Muscle of arm (tissue), 14 donors: ENCODE measurements at places on chromosomes 6 and 20.

DNA sequence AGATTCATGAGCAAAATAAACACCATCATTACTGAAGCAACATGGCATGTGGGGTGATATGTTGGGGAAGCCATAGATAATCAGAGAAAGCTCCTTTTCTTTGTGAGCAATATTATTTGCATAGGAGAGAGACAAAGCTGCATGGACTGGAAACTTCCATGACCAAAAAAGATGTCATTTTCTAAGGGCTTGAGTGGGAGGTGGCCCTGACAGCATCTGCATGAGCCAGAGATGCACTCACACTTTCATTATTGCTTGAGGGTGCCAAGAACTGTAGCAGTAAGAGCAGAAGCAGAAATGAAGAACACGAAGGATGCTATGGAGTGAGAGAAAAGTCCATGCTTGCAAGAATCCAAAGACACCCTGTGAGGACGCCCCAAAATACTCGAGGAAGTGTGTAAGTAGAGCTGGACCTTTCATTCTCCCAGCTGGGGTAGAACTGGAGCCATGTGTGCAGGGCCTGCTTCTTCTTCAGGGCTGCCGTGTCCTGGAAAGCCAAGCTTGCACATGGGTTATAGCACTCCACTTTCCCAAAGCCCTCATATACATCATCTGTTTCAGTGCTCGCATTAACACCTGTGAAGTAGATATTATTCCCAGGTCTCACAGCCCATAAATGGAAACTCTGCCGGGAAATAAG, 851.2 kb downstream of the DHX35 start:
- no peak for DNase-seq

- no peak for DNase-seq
Measured at GRCh38 chr6:124699038-124699437, 263.2 kb upstream of the RNF217 start.

DNA sequence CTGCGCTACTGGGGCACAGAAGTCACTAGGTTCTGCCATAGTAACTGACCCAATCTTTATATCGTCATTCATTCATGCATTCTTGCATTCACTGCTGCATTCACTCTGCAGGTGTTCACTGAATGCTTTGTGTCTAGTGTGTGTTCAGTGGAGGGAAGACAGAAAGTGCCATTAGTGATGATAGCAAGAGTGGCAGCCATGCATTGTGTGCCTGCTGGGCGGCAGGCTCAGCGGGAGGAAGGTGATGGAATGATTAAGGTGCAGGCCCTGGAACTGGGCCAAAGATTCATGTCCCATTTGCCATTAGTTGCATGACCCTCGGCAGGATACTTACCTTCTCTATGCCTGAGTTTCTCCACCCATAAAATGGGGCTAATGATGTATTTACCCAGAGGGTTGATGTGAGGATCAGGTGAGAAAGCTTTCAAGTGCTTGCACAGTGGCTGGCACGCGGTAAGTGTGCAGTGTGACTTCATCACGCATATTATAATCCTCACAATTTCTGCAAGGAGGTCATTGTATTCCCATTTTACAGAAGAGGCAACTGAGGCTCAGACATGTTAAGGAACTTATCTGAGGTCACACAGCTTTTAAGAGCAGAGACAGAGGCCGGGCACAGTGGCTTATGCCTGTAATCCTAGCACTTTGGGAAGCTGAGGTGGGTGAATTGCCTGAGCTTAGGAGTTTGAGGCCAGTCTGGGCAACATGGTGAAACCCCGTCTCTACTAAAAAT, 40.1 kb downstream of the ITPR3 start:
- DNase-seq = no peak

DNA sequence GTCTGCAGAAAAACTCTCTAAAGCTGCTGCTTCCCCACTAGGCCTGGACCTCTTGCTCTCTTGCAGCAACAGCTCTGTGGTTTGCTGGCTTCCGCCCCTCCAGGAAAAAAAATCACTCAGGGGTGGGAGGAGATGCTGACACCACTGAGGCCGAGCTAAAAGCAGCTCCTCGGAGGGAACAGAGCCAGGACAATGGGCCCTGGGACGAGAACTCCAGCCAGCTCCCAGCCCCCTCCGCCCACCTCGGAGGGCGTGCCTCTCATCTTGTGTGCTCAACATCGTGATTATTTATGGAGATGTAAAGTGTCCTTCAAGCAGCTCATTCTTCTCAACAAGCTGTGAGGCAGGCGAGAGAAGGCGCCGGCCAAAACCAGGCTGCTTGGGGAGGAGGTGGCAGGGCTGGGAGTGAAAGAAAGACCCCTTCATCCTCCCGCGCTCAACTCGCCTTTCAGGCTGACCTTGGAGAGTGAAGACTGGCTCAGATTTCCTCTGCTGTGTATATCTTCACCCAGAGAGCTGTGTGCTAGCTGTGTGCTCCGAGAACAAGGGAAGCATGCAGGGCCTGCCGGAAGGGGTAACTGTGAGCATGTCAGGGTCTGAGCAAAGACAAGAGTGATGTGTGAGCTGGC, 53.5 kb upstream of the LRFN2 start:
- peak; percentile 34 for DNase-seq

- DNase-seq = no peak
Measured at GRCh38 chr20:57582029-57582378, 21.1 kb downstream of the PCK1 start.

DNA sequence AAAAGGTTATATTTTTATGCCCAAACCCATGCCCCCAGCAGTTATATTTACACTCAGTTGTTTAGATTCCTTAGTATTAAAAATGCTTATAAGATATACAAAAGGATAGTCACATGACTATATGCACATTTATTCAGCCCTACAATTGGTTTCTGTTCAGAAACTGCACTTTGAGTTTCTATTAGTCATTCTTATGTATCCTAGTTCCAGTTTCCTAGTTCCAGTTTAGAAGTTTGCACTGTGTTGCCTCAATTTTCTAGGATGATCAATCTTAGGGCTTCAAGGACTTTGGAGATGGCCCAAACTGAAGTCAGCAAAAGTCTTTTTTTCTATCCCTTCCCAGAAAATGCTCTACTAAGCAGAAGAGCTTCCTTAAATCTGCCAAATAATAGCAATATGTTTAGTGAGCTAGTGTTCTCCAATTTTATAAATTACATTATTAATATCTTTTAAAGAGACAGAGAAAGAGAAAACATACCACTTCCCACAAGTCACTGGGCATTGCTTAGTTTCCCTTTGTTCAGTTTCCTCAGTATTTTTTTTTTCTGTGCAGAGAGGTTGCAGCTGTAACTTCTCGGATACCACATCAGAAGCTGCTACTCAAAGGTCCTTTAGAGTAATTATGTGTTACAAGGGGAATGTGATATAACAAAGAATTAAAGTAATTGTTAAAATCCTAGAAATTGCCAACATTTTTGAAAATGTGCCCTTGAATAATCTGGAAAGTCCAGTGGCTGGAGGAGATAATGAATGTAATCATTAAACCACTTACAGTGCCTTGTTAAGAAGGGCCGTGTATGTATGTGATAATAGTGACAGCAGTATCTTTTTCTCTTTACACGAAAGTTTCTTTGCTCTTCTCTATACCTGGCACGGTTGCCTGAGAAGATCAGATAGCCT, 138.8 kb downstream of the KHDRBS2 start:
- DNase-seq = no peak

DNA sequence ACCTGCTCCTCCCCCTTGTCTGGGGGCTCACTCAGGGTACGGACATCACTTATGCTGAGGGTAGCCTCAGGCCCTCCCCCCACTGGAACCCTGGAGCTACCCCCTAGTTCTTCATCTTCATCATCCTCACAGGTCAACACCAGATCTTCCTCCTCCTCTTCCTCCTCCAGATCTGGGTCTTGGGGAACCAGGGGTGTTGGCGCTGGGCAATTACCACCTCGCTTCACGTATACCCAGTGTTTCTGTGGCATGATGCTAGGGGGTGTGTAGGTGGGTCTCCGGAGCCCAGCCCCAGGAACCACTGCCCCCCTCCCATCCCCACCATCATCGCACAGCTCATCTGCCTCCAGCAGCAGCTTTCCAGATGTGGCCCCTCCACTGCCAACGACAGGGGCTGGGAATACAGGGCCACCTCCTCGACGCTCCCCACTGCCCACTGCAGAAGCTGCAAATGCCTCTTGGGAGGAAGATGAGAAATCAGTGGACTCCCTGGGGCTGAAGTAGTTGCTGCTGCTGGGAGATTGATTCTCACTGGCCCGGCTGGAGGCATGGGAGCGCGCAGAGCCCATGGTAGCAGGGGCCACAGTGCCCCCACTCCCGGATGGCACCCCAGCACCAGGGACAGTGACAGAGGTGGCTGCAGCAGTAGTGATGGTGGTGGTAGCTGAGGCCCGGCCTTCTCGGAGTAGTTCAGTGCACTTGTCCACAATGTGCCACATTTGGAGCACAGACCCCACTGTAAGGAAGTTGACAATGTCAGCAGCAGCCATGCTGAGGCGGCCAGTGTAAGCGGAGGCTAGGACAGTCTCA, 1.5 kb downstream of the ZBTB22 start:
- no peak for DNase-seq

GRCh38 chr6:29567991-29568390, 8.5 kb upstream of the UBD start:
- no peak for DNase-seq

- DNase-seq = no peak
Measured at GRCh38 chr20:61685462-61685861, 380.2 kb downstream of the TAF4 start.
